Body of pancreas (tissue), 4 donors: ENCODE measurements at places on chromosomes 2 and 18.
A peak's percentile ranks its signal among the peaks of the same experiment; 100 is the strongest.

- peaks cover 26% of the 10 kb centered on the region for H3K4me1 ChIP-seq
- no peak overlapping the region for H3K27ac ChIP-seq
- peak; percentile 63 for DNase-seq
- H3K27me3 ChIP-seq: no peaks in the 10 kb centered on the region
- no peaks in the 10 kb centered on the region for H3K36me3 ChIP-seq
- H3K4me3 ChIP-seq: peak overlapping the region; percentile 65
Measured at GRCh38 chr18:37565977-37566478, 430 bp upstream of the CELF4 start.

- no peaks in the 10 kb centered on the region for H3K27me3 ChIP-seq
- DNase-seq: no peak
- H3K4me3 ChIP-seq: no peak overlapping the region
Measured at GRCh38 chr2:165499131-165499530, 29.6 kb downstream of the CSRNP3 start.

DNA sequence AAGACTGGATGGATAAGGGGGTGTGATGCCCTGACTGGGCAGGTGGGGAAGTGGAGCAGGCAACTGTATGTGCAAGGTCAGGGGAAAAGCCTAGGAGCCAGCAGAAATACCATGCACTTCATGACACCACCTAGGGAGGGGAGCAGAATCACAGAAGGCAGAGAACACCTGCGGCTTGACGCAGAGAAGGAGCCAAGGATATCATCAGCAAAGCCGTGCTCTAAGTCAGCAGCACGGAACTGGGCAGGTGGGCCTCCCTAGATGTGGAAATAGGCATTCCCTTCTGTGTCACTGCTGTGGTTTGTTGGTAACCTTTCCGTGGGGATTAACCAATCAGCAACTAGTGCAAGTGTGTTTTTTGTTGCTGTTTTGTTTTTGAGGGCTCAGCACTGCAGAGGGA, 41.3 kb downstream of the HDLBP start:
- peak; percentile 31 for DNase-seq
- no peaks in the 10 kb centered on the region for H3K36me3 ChIP-seq
- peaks cover 38% of the 10 kb centered on the region for H3K4me1 ChIP-seq
- no peak overlapping the region for H3K4me3 ChIP-seq
- H3K27me3 ChIP-seq: no peaks in the 10 kb centered on the region

- no peak overlapping the region for H3K4me3 ChIP-seq
- DNase-seq: no peak
- H3K36me3 ChIP-seq: no peaks in the 10 kb centered on the region
Measured at GRCh38 chr2:176976736-176977685, 235.6 kb upstream of the HNRNPA3 start.

- H3K4me3 ChIP-seq: no peak overlapping the region
- no peaks in the 10 kb centered on the region for H3K27me3 ChIP-seq
- H3K27ac ChIP-seq: no peak overlapping the region
- no peaks in the 10 kb centered on the region for H3K4me1 ChIP-seq
- peaks cover 14% of the 10 kb centered on the region for H3K36me3 ChIP-seq
- DNase-seq: no peak
Measured at GRCh38 chr2:229832510-229832898, 89.3 kb downstream of the TRIP12 start.

- H3K4me1 ChIP-seq: no peaks in the 10 kb centered on the region
- no peak overlapping the region for H3K27ac ChIP-seq
- no peaks in the 10 kb centered on the region for H3K36me3 ChIP-seq
- H3K27me3 ChIP-seq: no peaks in the 10 kb centered on the region
- DNase-seq: no peak
Measured at GRCh38 chr18:76274468-76275289, 220.4 kb downstream of the ZNF516 start.

DNA sequence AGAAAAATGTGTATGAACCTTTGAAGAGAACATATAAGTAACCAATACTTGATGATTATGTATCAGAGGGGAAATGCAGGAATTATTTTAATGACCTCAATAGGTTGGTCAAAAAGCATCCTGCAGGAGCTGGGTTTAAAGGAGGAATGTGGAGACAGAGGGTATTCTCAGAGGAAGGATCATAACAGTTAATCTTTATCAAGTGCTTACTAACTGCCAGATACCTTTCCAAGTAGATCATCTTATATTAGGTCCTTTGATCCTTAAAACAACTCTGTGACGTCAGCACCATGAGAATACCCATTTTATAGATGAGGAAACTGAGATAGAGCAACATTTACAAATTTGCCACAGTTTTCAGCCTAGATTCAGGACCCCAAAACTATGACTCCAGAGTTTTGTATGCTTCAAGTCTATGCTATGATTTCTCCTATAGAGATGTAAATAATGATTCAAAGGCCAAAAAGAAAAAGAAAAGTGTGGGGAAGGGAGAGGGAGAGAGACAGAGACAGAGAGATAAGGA, 3.0 kb downstream of the RFTN2 start:
- no peaks in the 10 kb centered on the region for H3K4me1 ChIP-seq
- H3K27ac ChIP-seq: no peak overlapping the region
- no peak for DNase-seq
- H3K36me3 ChIP-seq: no peaks in the 10 kb centered on the region

- H3K4me1 ChIP-seq: no peaks in the 10 kb centered on the region
- no peak for DNase-seq
- no peaks in the 10 kb centered on the region for H3K36me3 ChIP-seq
- no peaks in the 10 kb centered on the region for H3K27me3 ChIP-seq
- H3K4me3 ChIP-seq: no peak overlapping the region
Measured at GRCh38 chr18:59650266-59650820, 46.9 kb downstream of the CCBE1 start.

GRCh38 chr2:120825370-120826259, 89.9 kb downstream of the GLI2 start:
- no peaks in the 10 kb centered on the region for H3K27me3 ChIP-seq
- no peaks in the 10 kb centered on the region for H3K36me3 ChIP-seq
- no peaks in the 10 kb centered on the region for H3K4me1 ChIP-seq
- H3K4me3 ChIP-seq: no peak overlapping the region

GRCh38 chr2:240746671-240747070, 55.0 kb downstream of the AQP12A start:
- no peaks in the 10 kb centered on the region for H3K4me1 ChIP-seq
- no peak for DNase-seq
- H3K36me3 ChIP-seq: no peaks in the 10 kb centered on the region
- H3K27ac ChIP-seq: no peak overlapping the region
- no peak overlapping the region for H3K4me3 ChIP-seq

DNA sequence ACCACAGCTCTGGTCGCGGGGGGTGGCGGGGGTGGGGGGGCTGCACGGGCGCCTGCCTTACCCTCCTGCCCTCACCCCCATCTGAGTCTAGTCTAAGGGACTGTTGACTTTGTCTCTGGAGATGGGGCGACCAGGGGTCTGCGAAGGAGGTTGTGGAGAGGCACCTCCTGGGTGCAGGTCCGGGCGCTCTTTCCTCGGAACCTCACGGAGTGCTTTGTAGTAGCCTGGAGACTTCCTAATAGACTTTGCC, 141.3 kb downstream of the MEIS1 start:
- H3K36me3 ChIP-seq: peaks cover 6% of the 10 kb centered on the region
- H3K27ac ChIP-seq: peak overlapping the region; percentile 97
- H3K4me1 ChIP-seq: peaks cover 38% of the 10 kb centered on the region
- DNase-seq: no peak
- H3K27me3 ChIP-seq: no peaks in the 10 kb centered on the region

DNA sequence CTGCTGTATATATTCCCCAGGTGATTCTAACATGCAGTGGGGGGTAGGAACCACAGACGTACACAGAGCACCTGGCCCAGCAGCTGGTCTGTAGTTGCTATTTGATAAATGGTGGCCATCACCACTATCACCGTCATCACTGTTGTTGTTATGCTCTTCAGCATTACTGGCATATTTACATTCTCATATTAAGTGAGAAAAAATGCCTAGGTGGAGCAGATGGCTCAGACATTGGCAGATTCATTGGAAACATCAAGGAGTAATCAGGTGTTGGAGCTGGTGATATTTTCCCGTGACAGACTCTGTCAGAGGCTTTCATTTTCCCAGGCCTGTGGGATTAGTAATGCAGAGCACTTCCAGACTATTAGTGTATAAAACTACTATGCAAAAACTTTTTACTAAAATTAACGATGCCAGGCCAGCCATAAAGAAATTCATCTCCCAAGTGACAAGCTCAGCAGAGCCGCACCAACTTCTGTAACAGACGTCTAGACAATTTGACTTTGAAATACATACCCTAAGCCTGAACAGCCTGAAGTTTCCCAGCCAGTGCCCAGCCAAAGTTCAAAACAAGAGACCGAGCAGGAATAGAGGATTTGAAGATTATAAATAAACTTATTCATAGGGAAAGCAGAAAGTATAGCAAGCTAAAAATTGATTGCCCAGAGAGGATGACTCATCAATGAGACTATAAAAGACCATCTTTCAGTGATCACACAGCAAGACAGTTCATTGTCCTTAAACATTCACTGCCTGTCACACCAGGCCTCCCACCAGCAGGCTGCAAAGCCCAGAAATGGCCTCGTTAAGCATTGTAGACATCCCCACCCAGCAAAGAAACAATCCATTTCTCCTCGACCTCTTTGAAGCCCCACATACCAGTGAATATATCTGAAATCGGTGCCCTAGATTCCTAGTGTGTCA, 247.4 kb upstream of the CHAC2 start:
- H3K36me3 ChIP-seq: no peaks in the 10 kb centered on the region
- H3K4me1 ChIP-seq: peaks cover 14% of the 10 kb centered on the region
- no peak overlapping the region for H3K4me3 ChIP-seq
- peak overlapping the region; percentile 7 for H3K27ac ChIP-seq
- no peaks in the 10 kb centered on the region for H3K27me3 ChIP-seq

- peaks cover 61% of the 10 kb centered on the region for H3K4me1 ChIP-seq
- DNase-seq: no peak
- H3K36me3 ChIP-seq: no peaks in the 10 kb centered on the region
- no peak overlapping the region for H3K27ac ChIP-seq
Measured at GRCh38 chr18:32355896-32356295, 114.8 kb downstream of the GAREM1 start.

DNA sequence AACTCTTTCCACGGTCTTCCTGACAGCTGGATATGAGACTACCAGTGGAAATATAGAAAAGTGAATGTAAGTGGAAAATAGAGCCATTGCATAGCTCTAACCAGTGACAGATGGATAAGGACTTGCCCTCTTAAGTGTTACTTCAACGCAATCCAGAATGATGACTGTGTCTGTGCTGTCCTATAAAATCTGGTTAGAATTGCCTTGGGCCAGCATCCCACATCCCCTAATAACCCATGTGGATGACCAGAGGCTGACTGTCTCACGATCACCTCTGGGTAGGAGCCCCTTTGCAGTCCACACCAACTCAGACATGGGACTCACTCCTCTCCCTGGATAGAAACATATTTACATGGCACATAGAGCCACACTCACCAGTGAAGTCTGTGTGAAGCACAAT, 186.6 kb downstream of the C1D start:
- no peak for DNase-seq
- no peaks in the 10 kb centered on the region for H3K36me3 ChIP-seq
- H3K4me1 ChIP-seq: no peaks in the 10 kb centered on the region
- H3K27ac ChIP-seq: no peak overlapping the region
- no peaks in the 10 kb centered on the region for H3K27me3 ChIP-seq
- H3K4me3 ChIP-seq: no peak overlapping the region

- DNase-seq: no peak
- peaks cover 30% of the 10 kb centered on the region for H3K4me1 ChIP-seq
- H3K4me3 ChIP-seq: no peak overlapping the region
- no peaks in the 10 kb centered on the region for H3K27me3 ChIP-seq
- H3K36me3 ChIP-seq: no peaks in the 10 kb centered on the region
Measured at GRCh38 chr18:79393181-79393634, 2.5 kb upstream of the NFATC1 start.
